Stimulated activated CD8-positive, alpha-beta memory T cell treated with anti-CD3 and anti-CD28 coated beads, Interleukin-7, amount 100 ng/mL, for 1 hour (primary cell): ENCODE measurements at places on chromosomes 12 and 14.

GRCh38 chr12:64187370-64187769 lies 34.7 kb downstream of the KICS2 start:
- DNase-seq: no peak

DNA sequence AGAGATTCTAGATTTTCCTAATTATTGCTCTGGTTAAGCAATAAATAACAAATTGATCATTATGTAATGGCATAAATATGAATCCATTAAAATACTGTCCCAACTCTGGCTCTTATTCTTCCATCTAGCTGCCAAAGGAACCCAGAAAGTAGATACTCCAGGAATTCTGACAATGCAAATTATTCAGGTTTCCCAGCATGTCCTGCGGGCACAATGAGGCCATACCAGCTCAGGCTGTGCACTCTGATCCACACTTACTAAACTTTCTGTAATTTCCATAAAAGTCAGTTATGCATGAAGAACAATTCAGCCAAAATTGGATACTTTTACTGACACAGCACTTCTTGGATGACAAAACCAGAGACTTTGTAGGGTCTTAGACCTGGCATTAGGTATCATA lies 576.3 kb downstream of the KCNH5 start:
- no peak for DNase-seq

DNA sequence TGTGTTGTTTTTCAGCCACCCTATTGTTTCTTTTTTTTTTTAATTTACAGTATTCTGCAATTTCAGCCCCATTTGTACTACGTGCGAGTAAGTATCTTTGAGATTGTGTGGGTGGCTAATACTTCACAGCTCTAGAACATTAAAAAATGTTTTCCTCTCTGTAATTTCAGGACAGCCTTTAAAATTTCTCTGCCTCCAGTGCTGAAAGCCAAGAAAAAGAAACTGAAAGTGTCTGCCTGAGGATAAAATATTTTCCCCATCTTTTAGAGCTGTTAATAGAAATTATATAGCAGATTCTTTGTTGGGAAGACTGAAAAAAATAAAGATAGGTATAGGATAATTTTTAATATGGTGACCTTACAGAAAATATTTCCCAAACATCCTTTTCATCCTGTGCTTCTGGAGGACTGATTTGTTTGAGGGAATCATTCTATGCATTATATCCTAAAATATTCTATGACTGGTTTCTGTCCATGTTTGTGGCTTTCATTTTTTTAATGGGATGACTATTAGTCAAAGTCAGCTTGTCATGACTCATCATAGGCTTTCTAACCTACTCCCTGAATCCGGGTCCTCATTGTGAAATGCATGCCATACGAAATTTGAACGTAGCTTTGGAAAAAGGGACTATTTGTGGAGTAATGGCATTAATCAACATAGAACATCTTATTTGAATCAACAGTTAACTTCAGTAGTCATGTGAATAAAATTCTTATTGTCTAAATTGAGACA lies 10.8 kb upstream of the TCTN2 start:
- DNase-seq: no peak

- DNase-seq: no peak
These were observed 158.1 kb downstream of the FLRT2 start for GRCh38 chr14:85688006-85688405.

GRCh38 chr12:121826318-121827150 lies 22.7 kb downstream of the SETD1B start:
- no peak for DNase-seq

GRCh38 chr12:52020539-52021336 lies 14.0 kb downstream of the TAMALIN start:
- DNase-seq: peak; percentile 32

DNA sequence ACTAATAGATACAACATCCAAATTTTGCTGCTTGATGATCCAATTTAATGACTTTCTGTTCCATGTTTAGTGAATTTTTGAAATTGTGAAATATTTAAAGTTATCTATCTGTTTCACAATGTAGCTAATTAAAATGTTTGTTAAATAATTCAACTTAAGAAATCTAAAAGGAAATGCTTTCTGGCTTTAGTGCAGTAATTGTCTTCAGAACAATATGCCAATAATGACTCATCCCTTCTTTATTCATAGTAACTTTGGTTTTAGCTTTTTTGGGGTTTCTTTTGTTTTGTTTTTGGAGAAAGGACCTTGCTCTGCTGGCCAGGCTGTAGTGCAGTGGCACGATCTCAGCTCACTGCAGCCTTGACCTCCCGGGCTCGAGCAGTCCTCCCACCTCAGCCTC lies 479.2 kb upstream of the RGS6 start:
- no peak for DNase-seq

DNA sequence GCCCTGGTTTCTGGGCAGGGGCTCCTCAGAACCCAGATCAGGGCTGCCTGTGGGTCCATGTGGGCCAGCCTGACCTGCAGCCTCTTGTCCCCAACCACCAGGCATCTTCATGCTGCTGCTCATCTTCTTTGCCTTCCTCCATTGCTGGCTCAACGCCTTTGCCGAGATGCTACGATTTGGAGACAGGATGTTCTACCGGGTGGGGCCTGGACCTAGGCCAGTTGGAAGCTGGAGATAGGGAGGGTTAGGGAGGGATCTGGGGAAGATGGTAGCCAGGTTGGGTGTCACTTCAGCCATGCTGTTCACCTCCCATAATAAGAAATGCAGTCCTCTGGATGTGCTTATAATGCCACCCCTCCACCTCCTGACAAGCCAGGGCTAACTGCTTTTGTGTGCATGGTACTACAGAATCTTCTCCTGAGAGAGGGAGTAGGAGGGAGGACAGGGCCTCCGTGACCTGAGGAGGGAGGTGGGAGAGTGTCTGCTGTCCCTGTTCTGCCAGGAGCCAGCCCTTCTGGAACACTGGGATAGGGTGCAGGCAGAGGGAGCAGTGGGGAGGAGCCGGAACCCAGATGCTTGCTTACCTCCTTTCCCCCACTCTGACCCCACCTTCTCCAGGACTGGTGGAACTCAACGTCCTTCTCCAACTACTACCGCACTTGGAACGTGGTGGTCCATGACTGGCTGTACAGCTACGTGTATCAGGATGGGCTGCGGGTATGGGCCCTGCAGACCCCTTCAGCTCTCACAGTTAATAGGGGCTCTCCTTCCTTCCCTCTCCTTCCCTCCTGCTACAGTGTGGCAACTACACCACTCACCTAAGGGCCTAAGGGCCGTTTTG lies 17.6 kb downstream of the SOAT2 start:
- no peak for DNase-seq

GRCh38 chr14:76706811-76707210 lies 54.5 kb upstream of the VASH1 start:
- DNase-seq: no peak

- no peak for DNase-seq
These were observed 43.2 kb downstream of the MGAT4C start for GRCh38 chr12:86213012-86213411.

DNA sequence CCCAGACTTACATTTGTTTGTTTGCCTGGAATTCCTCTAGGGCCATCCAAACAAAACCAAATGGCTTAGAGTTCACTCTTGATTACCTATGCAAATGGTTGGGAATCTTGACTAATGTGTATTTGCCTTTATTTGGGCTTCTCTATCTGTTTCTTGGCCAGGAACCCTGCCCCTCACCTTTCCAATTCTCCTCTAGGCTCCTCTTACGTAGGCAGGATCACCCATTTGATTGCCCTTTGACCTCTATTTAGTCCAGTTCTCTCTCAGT lies 123.0 kb upstream of the DYRK2 start:
- DNase-seq: no peak

DNA sequence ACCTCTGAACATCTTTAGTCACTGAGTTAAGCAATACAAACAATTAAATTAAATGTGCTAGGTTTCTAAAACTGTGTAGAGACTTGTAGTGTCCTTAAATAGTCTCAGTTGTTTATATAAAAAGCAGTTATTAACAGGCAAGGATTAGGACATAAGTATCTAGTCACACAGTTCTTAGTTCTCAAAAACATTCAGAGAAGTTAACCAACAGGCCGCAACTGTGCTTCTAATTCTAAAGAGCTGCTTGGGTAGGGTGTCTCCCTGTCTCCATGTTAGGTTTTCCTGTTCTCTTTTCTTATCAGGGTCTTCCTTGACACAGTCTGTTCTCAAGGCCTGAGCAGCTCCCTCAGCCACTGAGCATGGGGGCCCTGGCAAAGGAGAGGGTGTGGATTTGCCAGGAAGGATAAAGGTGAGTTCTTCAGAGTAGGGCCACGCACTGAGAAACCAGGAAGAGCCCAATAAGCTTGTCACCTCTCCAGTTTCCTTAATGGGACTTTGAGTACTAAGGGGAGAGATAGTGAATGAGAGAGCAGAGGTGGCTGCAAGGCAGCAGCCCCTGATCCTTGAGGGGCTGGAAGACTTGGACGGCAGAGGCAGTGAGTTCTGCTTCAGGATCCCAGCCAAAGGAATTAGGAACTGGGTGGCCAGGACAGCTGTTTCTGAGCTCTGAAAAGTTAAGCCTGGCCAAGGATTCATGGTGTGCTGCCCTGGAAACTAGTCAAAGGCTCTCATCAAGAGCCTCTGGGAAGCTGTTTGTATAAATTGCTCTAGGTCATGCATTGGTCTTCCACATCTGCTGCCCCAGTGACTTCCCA lies 177.3 kb downstream of the MYRFL start:
- no peak for DNase-seq

- no peak for DNase-seq
These were observed 21.8 kb upstream of the FBXO34 start for GRCh38 chr14:55249423-55249822.

- no peak for DNase-seq
These were observed 27.2 kb downstream of the CLSTN3 start for GRCh38 chr12:7157391-7157790.

GRCh38 chr14:99554184-99554583 lies 49.8 kb downstream of the CCDC85C start:
- DNase-seq: no peak

GRCh38 chr14:97270308-97270707 lies 473.1 kb downstream of the VRK1 start:
- DNase-seq: no peak

DNA sequence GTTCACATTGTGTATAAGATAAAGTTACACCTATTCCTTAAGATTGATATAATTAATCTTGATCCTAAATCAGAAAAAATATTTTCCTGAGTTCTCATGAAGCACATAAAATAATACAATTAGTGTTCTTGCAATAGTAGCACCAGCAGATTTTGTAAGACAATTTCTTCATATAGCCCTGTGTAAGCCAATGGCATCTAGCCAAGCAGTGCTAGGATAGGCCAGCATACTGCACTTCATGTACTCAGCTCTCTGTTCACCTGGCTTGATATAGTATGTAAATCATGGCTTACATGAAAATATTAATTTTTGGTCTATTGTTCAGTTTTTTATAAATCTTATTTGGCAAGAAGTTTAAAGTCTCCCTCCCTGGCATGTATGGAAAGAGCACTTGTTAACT lies 1.9 kb downstream of the KLRF2 start:
- no peak for DNase-seq

- no peak for DNase-seq
These were observed 326.8 kb upstream of the RTL1 start for GRCh38 chr14:101230161-101230850.

DNA sequence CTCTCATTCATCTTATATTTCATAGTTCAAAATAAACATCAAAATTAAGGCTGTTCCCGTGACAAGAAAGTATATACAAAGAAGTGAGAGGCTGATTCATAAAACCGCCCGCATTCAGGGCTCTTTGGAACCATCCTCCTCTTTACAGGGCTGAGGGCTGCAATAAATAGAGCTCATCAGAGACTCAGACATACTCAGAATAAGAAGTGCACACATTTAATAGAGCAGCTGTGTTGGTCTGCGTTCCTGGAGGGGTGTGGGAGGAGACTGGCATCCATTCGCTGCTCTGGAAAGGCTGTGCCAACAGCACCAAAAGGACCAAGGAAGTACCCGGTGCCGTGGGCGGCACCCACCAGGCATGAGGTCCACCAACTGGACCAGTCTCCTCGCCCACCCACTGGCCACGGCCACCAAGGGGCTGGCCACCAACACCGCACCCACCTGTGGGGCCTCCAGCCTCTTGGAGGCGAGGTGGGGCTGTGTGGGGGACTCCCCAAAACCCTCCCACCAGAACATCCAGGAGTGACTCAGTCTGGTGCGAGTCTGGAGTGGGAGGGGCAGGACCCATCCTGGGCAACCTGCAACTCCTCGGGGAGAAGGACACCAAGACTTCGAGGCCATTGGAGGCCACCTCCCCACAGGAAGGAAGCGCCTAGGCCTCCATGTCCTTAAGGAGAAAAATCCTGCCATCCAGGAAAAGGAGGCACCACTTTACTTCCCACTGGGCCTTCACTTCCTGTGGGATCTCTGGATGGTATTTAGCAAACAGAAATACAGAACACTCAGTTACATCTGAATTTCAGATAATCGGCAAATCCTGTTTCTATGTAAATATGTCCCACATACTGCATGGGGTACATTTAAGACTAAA lies 32.7 kb downstream of the VCPKMT start:
- DNase-seq: no peak

DNA sequence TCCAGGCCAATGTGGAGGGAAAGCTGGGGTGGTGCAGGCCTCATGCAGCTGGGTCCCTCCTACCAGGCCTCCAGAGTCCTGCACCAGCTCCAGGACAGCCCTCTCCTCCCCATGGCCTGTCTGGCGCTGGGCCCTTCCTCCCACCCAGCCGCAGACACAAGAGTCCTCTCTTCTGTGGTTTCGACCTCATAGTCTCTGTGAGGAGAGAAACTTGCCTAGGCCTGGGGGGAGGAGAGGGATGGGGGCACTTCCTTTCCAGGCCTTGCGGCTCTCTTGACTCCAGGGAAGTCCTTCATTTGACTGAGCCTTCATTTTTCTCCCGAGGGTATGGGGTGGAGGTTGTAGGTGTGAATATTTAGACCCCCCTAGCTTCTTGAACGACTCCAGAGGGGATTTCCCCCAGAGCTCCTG lies 2.3 kb downstream of the MMP14 start:
- no peak for DNase-seq

GRCh38 chr14:94952097-94952496 lies 182.2 kb upstream of the GSC start:
- no peak for DNase-seq

- DNase-seq: no peak
These were observed 151.4 kb upstream of the SSTR1 start for GRCh38 chr14:38056270-38056669.

GRCh38 chr14:61459229-61459628 lies 137.8 kb downstream of the PRKCH start:
- no peak for DNase-seq

- DNase-seq: no peak
These were observed 383.6 kb downstream of the GRIN2B start for GRCh38 chr12:13597837-13598236.

- DNase-seq: no peak
These were observed 70.4 kb downstream of the CHGA start for GRCh38 chr14:92993302-92993701.

- DNase-seq: no peak
These were observed 772 bp downstream of the SCARB1 start for GRCh38 chr12:124862768-124863415.

- no peak for DNase-seq
These were observed 73.4 kb upstream of the ANO4 start for GRCh38 chr12:100721169-100721568.

DNA sequence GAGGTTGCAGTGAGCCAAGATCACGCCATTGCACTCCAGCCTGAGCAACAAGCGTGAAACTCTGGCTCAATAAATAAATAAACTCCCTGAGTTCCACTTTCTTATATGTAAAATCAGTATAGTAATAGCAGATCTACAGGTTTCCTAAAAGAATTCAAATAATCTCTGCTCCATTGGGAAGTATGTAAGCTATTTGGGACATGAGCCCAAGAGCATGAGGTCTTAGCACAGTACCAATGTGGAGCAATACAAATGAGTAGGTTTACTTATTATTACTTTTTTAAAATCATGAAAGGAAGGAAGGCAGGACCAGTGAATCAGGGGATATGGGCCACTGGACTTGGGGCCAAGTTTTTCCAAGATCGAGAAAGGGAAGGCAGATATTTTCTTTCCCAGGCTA lies 216.9 kb upstream of the DIO2 start:
- DNase-seq: no peak
